ENCODE measurements at places on chromosomes 2 and 18.

GRCh38 chr18:9094307-9095226 is 7.9 kb upstream of the NDUFV2 start:
- DNase-seq = no peak

- DNase-seq = peak; percentile 95
These were observed 47.9 kb downstream of the COL3A1 start for GRCh38 chr2:189022053-189022481.

DNA sequence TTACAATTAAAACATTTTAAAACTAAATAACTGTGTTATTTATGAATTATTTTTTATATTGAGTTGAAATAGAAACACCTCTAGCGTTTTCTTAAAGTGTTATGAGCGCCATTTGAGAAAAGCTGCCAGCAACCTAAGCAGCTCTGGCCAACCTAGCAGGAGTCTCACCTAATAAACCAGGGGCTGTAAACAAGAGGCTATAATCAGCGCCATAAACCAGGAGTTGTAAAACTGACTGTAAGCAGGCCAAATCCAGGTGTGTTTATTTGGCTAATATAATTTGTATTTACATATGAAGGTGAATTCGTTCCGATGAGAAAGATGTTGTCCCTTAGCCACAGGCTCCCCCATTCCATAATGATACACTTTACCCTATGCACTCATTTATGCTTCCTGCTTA is 34.7 kb downstream of the LRRTM1 start:
- DNase-seq = no peak

- no peak for DNase-seq
These were observed 71.1 kb upstream of the CTDP1 start for GRCh38 chr18:79608535-79608934.

- no peak for DNase-seq
These were observed 103.3 kb downstream of the COL6A3 start for GRCh38 chr2:237310515-237311114.

Data from HS-5 (cell line).